ENCODE measurements at places on chromosomes 1 and 21.
A peak's percentile ranks its signal among the peaks of the same experiment; 100 is the strongest.

- peak; percentile 58 for DNase-seq
Measured at GRCh38 chr1:31714442-31715086, 10.7 kb upstream of the COL16A1 start.

GRCh38 chr1:113805256-113805531 is 7.1 kb downstream of the RSBN1 start:
- DNase-seq: no peak

GRCh38 chr21:45128613-45129188 is 54.3 kb downstream of the ADARB1 start:
- DNase-seq: peak; percentile 71

- DNase-seq: no peak
Measured at GRCh38 chr1:68528243-68528642, 31.4 kb upstream of the DEPDC1 start.

- DNase-seq: no peak
Measured at GRCh38 chr21:42784276-42784675, 95.1 kb downstream of the WDR4 start.

GRCh38 chr1:51982161-51982560 is 8.3 kb downstream of the RAB3B start:
- no peak for DNase-seq
